ENCODE measurements at places on chromosomes 2 and 18. TPM values are rescaled to one million over a fixed set of nuclear protein-coding genes. Genes with fewer than 3 reads are reported as not detected.

- DNase-seq = no peak
These were observed 42.2 kb downstream of the TTC32 start for GRCh38 chr2:19859565-19859964.

- no peak for DNase-seq
These were observed 28.5 kb downstream of the SRBD1 start for GRCh38 chr2:45582522-45582921.

- DNase-seq = no peak
These were observed 289.3 kb upstream of the HS6ST1 start for GRCh38 chr2:128607911-128608506.

DNA sequence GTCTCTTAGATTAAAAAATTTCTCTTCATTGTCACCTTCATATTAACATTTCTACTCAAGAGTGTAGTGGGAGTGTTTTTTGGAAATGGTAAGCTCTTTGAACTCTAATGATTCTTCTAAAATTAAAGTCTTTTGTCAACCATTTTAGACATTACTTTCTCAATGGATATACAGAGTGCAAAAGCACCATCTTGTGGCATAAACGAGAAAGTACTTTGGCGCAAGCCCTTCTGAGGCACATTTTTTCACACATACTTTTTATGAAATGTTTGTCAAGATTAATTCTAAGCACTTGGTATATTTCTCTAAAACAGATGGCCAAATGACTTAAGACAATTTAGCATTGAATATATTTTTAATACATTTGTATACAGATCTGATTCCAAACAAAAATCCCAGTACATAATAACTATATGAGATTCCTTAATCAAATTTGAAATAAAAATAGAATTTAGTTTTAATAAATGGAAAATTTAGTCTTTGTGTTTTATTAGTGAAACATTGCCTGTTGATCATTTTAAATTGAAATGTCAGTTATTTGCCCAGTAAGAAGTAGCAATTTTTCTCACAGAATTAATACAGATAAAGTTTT, 63.3 kb upstream of the GALNT5 start:
- DNase-seq = no peak

DNA sequence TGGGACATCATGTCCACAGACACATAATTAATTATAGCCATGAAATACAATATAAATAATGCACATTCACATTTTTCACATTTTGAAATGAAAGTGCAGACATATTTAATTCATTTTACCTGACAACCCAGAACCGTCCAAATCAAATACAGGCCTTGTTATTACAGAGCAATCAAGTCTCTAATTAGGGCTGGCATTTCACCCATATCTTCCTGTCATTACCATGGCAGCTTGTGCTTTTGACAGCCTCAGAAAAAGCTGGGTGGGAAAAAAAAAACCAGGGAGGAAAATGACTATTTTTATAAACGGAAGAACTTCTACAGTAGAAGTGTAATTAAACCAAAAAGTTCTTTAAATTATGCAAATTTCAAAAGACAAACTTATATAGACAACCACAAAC, 436.4 kb downstream of the FBXO15 start:
- DNase-seq = no peak

DNA sequence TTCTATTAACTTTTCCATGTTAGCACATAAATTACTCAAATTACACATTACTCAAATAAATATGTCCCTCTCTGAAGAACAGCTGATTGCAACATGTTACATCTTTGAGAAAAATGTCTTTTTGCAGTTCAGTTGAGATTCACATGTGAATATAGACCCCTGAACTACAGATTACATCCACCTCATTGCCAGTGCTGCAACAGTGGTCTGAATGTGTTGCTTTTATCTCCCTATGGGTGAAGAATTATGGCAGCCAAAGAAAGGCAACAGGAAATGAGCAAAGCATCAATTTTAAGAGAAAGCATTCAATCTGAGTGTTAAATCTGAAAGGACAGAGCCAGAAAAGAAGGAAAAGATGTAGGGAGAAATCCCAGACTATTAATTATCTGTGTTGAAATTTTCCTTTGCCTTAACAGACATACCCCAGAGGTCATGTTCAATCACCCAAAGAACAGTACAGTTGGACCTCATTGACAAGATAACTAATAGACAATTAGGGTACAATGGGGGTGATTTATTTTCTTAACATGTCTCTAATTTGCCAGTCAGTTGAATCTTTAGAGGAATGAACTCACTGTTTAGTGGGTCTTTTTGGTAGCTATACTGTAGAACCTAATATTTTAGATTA, 620.2 kb downstream of the CPS1 start:
- DNase-seq = no peak

DNA sequence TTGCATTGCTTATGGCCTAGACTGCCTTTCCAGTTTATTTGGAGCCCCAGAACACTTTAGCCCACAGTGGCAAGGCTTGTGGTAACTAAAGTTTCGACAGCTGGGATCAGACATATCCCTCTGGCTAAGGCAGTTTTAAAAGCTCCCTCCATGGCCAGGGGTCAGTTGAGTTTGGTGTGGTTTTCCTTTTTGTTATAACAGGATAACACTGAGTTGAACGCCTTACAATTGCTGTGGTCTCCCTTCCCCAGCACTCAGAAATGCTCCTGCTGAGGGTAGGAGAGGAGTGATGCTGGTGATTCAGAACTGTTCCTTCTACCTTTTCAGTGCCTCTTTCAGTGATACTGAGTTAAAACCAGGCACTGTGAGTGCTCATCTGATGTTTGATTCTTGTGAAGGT, 182.6 kb downstream of the GULP1 start:
- no peak for DNase-seq

DNA sequence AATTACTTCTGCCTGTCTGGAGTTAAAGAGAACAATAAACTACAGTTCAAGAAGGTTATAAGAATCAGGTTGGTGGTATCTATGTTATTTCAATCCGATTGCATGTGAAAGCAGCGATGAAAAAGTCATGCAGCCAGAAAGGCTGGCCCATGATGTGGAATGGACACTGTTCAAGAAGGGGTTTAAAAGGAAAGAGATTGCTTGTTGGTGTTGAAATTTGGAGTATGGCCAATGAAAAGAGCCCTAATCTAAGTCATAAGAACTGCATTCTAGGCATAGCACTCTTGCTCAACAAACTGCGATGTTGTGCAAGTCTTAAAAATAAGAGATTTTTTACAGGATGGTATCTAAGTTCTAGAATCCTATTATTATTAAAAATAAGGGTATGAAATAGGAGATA, 61.3 kb downstream of the EFEMP1 start:
- DNase-seq = no peak

DNA sequence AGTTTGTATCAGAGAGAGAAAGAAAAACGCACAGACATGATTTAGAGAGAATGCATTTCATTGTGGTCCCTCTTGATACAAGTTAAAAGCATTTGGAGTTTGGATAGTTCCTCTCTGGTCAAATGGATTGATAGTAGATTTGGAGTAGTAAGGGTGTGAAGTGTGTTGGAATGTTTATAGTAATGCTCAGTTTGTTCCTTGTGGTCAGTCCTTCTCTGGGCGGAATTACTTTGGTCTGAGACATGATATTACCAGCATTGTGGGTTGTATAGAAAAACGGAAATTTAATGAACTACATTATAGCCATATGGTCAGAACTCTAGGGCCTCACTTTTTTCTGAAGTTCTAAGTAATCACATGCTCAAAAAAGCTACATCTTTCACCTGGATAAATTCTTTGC, 178.9 kb downstream of the AGAP1 start:
- DNase-seq = no peak

DNA sequence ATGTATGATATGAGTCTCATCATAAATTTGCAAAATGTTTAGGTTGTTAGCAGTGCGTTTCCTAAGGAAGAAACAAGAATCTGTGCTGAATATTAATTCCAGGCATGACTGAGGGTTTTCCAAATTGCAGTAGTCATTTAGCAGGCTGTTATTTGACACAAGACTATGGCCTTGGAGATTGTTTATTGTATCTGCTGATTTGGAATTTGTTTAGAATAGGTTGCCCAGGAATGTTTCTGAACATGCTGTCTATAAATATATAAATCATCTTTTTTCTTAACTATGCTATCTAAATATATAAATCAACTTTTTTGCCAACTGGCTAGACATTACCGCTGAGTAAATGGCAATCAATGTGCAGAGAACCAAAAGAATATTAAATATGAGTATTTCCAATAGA, 90.9 kb downstream of the DOK6 start:
- no peak for DNase-seq

Gene MTA3
- polyA plus RNA-seq = 11.2 TPM

Gene RAB6C
- polyA plus RNA-seq = 0.06 TPM

Gene RAPGEF4
- 5.2 TPM for polyA plus RNA-seq

Gene MAP3K19
- not detected for polyA plus RNA-seq

Gene SH2D6
- polyA plus RNA-seq = 0.51 TPM

Gene C1GALT1C1L
- 0.48 TPM for polyA plus RNA-seq

All from heart right ventricle (tissue), 16 donors.